Endodermal cell (in vitro differentiated cells): ENCODE measurements at places on chromosomes 4 and X. TPM values are rescaled to one million over a fixed set of nuclear protein-coding genes. Genes with fewer than 3 reads are reported as not detected.

GRCh38 chrX:75673468-75673867 is 111.6 kb downstream of the MAGEE2 start:
- H3K27ac ChIP-seq: no peak overlapping the region
- no peaks in the 10 kb centered on the region for H3K4me1 ChIP-seq
- H3K27me3 ChIP-seq: no peaks in the 10 kb centered on the region
- DNase-seq: no peak

DNA sequence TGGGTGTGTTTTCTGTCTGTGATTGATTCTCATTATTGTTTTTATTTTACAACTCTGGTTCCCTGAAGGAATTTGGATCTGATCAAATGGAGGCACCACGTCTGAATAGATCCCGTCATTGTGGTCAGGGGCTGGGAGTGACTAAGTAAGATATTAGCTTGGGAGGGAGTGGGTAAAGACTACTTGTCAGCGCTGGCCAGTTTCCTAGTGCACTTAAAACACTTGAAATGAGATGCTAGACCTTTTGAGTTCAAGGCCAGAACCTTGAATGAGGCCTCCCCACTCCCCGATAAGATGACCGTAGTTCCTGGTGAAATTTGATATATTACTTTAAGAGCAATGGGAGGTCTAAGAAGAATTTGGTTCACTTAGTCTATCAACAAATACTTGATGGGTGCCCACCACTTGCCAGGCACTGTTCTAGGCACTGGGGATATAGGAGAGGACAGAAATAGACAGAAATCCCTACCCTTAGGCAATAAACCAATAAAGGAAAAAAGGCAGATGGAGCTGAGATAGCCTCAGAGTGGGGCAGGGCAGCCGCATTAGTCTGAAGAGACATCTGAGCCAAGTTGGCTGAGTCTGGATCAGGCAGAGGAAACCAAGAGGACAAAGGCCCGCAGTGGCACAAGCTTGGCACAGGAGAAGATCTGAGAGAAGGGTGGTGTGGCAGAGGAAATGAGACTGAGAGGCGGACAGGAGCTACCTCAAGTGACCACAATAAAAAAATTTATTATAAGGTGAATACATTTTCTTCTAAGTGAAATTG is 11.8 kb downstream of the FAM184B start:
- H3K27me3 ChIP-seq: no peaks in the 10 kb centered on the region
- no peak for DNase-seq
- H3K4me1 ChIP-seq: no peaks in the 10 kb centered on the region

GABRB1 gene
- not detected in 3 replicates for total RNA-seq

EXOC1L gene
- not detected in 3 replicates for total RNA-seq

- no peaks in the 10 kb centered on the region for H3K4me1 ChIP-seq
- no peaks in the 10 kb centered on the region for H3K27me3 ChIP-seq
- no peaks in the 10 kb centered on the region for H3K36me3 ChIP-seq
- H3K27ac ChIP-seq: no peak overlapping the region
- no peak for DNase-seq
Measured at GRCh38 chr4:24632011-24632410, 47.7 kb upstream of the DHX15 start.

PTCHD1 gene
- total RNA-seq: 0.95 to 1.5 TPM (median 1.0 TPM) in 3 replicates

DNA sequence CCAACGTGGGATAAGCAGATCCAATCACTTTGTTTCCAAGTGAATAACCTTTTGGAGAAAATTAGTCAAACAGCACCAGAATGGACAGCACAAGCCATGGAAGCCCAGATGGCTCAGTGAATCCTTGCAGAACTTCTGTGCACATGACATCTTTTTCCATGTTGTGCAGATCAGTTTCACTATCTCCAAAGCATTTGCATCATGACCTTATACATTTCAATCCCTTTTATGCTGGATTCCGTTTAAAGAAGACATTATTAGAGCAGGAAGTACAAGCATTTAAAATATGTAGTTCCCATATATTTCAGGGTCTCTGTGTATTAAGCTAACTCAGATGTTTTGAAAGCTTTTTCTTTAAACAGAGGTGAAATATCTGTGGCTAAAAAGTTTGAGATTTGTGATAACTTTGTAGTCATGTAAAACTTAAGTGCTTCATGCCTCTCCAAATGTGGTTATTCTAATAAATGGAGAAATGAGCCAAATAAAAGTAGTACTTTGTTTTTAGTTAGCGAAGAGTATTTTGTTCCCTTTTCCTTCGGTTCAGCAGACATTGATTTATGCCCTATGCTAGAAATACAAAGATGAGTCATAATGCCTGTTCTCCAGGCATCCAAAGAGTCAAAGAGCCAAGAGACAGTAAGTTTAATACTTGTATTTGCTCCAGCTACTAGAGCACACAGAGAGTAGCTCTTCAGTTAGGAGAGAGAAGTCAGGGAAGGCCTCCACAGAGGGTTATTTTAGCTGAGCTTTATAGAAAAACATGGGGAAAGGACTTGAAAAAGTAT is 39.0 kb downstream of the PLAC8 start:
- no peaks in the 10 kb centered on the region for H3K27me3 ChIP-seq
- no peak for DNase-seq
- H3K4me3 ChIP-seq: no peak overlapping the region
- H3K27ac ChIP-seq: no peak overlapping the region
- H3K4me1 ChIP-seq: no peaks in the 10 kb centered on the region

GRCh38 chr4:186739802-186740434 is 16.3 kb upstream of the FAT1 start:
- DNase-seq: no peak
- no peaks in the 10 kb centered on the region for H3K27me3 ChIP-seq
- H3K36me3 ChIP-seq: no peaks in the 10 kb centered on the region
- H3K4me1 ChIP-seq: peaks cover 1% of the 10 kb centered on the region
